ENCODE measurements at places on chromosomes 6 and 20. TPM values are rescaled to one million over a fixed set of nuclear protein-coding genes. Genes with fewer than 3 reads are reported as not detected.

Gene FOXA2
- total RNA-seq, result not detected

Gene ZSWIM3
- total RNA-seq, result 4.3 TPM

Gene BPIFA1
- not detected for total RNA-seq

Gene HCRTR2
- total RNA-seq, result not detected

Gene SLC4A11
- total RNA-seq, result 0.49 TPM

All from fibroblast of the aortic adventitia (primary cell).